ENCODE measurements at places on chromosomes 2 and 18.

GRCh38 chr2:107621186-107622165 lies 205.2 kb upstream of the RGPD4 start:
- DNase-seq: no peak

- DNase-seq: no peak
Measured at GRCh38 chr2:668000-668398, 9.2 kb downstream of the TMEM18 start.

GRCh38 chr18:657311-658000 lies at the start of gene TYMS:
TSS of gene TYMS (plus strand) at chr18:657653. CDS start at chr18:657743, 90 bp downstream.
- DNase-seq: peak; percentile 61

DNA sequence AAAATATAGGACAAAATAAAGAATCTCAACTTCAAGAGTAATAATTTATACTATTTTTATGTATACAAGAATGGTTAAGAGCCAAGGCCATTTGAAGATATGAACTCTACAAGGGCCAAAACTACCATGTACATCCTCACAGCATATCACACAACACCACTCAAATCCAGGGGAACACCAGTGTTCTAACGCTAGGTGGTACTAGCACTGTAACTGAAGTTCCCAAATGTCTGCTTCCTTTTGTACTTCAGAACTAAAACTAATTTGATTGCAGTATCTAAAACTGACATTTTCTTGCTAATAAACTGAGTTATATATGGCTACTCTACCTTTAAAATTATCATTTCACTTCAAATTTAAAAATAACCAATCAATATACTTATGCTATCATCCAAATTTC lies 47.0 kb downstream of the REV1 start:
- DNase-seq: no peak

- no peak for DNase-seq
Measured at GRCh38 chr2:241914542-241914941, 45.0 kb downstream of the RTP5 start.

DNA sequence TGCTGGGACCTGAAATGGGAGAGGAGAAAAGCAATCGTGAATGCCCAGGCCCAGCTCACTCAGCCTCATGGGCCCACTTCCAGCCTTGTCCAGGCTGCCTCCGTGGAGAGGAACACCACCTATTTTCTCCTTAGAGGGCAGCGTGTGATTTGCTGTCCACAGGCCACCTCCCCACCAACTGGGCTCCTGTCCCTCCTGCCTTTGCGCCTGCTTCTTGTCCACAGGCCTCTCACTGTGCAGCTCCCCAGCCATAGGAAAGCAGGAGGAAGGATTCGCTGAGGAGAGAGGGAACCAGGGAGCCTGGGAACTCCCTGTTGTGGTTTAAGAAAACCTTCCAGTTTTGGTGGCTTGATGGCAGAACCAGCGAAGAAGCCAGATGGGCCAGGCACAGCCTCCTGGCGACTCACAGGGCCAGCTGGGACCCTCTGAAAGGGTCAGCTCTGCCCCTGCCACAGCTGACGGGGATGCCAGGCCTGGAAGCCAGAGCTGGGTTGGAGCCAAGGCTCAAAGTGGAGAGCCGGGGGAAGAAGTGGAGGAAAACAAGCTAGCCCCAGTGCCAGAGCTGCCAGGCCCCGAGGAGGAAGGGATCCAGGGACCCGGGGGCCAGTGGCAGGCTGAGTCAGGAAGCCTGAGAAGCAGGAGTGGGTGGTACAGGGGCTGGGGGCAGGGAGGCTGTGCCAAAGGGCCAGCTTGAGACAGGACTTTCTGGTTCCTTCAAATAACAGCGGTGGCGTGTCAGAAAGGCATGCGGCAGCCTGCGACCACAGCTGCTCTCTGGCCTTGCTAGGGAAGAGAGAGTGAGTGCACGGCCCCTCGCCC lies 9.9 kb downstream of the TMBIM1 start:
- no peak for DNase-seq

DNA sequence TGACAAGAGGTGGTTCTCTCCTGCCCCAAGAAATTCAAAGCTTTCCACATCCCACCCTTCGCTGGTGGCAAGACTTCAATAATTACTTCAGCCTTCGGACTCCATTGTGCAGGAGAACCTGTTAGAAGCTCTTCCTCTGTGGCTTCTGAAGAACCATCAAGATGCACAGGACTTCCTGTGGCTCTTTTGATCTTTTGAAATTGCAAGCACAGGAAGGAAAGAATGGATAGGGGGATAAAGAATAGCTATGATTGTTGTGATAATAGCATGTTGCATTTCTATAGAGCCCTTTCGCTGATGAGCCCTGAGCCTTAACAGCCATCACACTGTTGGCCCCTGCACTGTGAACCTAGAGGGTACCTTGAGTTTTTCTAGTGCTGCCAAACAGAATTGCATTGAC lies 7.4 kb downstream of the EPAS1 start:
- no peak for DNase-seq

GRCh38 chr2:118634876-118635275 lies 212.6 kb downstream of the EN1 start:
- no peak for DNase-seq

- DNase-seq: no peak
Measured at GRCh38 chr2:197212344-197213262, 98.0 kb downstream of the ANKRD44 start.

DNA sequence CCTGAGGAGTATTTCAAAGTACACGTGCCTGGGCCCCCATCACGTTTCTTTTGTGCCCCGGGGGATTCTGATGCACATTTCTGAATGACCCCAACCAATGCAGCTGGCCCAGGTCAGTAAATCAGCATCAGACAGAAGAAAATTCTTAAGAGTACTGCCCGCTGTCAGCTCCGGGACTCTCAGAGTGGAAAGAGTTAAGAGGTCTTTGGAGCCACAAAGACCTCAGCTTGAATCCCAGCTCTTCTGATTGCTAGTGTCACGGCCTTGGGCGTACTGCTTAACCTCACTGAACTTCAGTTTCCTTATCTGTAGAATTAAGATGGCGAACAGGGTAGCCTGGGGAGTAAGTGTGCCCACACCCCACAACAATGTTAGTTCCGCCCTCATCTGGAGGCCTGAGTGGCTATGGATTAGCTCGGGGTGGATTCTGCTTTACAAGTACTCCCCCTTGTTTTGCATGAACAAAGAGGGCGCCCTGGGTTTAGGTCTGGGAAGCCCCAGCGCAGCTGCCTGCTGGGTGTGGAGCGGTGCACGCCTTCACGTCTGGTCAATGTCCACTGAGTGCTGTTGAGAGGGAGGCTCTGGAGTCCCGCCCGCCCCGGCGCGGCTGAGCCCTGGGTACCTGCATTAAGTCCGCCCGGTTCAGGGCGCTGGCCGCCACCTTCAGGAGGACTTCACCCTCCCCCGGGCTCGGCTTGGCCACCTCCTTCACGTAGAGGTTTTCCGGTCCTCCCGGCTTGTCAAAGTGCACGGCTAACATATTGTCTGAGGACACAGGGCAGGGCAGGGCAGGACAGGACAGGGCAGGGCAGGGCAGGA lies 858 bp downstream of the TP53I3 start:
- DNase-seq: no peak

DNA sequence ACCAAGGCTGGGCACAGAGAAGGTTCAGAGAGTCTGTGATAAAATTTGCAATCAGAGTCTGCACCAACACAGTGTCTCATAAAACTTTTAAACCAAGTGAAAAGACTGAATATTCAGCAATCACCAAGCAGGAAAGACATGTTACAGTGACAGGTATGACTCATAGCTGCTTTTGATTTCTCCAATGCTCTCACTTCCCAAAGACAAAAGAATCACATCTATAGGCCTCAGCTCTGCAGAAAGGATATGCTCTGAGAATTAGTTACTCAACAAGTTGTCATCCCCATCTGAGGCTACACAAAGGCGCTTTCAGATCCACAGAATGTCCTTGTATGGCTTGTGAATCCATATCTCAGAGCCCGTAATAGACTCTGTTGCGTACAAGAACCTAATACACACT lies 92.5 kb downstream of the KCNF1 start:
- DNase-seq: no peak

GRCh38 chr18:76464281-76465259 lies 30.5 kb downstream of the ZNF516 start:
- DNase-seq: no peak

DNA sequence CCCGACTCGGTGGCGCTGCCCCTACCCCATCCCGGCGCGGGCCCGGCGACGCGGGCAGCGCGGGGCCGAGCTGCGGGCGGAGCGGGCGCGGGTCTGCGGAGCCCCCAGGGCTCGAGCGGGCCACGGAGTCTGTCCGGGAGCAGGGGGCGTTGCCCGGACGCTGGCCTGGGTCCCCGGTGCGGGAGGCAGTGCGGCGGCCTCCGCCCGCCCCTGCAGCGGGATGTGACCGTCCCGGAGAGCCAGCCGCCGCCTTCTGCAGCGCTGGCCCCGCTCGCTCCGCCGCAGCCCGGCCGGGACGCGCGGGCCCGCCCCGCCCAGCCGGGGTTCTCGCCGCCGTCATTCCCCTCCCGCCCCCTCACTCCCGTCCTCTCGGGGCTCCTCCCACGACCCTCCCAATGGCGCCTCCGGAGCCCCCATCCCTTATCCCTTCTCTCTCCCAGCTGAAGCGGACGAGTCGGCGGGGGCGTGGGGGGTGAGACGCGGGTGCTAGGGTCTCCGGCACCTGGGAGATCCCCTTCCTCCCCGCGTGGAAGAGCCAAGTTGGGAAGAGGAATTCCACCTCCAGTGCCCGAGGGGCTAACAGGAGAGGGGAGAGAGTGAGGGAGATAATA lies at the start of gene FNDC4:
Gene FNDC4 (minus strand): TSS at position 257 of the 611 bp plus-strand sequence. CDS start 521 bp downstream, outside the sequence.
- DNase-seq: peak; percentile 35

DNA sequence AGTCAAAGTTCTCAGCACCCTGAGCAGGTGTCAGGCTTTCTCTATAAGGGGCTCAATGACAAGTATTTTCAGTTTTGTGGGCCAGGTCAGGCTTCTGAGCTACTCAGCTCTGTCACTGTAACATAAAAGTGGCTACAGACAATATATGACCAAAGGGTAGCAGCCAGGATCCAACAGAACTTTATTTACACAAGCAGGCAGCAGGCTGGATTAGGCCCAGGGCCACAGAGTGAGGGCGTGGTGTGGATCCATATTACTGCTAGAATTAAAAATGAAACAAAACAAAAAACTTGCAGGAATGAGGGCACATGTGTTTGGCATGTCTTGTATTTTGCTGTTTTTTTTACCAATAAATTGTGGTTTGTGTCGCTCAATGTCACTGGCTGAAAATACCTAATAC lies 143.7 kb downstream of the EIPR1 start:
- no peak for DNase-seq

DNA sequence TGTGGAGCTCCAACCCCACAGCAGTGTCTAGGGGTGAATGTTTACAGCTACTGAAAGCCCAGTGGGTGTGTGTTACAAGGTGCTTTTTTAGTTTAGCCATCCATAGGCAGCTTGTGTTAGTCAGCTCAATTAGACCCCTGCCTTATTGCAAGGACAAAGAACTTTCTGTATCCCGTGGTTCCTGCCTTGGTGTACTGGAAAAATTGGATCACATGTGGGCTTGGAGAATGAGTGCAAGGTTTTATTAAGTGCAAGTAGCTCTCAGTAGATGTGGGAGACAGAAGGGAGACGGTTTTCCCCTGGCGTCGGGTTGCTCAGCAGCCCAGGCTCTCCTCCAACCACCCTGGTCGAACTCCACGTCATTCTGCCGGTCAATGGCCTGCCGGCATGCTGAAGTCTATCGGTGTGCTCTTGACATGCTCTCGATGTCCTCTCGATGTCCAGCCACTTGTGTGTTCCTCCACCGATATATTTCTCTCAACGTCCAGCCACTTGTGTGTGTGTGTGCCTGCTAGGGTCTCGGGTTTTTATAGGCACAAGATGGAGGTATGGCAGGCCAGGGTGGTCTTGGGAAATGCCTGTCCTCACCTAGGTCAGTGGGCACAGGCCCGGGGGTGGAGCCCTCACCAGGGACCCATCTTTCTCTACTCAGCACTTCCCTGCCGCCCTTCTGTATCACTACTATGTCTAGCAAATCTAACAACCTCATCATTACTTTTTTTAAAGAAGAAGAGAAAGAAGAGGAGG lies 13.8 kb downstream of the FANCL start:
- no peak for DNase-seq

DNA sequence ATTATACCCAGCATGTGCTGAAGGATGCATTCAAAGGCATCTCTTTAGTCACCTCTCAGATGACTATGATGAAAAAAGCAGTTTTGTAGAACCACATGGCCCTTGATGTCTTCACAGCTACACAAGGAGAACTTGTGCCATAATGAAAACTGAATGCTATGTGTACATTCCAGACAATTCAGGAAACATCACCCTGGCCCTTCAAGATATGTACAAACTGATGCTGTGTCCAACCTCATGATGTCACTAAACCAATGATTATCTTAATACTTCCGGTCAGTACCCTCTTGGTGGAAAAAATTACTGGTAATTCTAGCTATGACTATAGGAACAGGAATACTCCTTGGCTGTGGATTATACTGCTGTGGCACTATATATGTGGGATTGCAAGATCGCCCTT lies 20.0 kb downstream of the DUSP11 start:
- no peak for DNase-seq

DNA sequence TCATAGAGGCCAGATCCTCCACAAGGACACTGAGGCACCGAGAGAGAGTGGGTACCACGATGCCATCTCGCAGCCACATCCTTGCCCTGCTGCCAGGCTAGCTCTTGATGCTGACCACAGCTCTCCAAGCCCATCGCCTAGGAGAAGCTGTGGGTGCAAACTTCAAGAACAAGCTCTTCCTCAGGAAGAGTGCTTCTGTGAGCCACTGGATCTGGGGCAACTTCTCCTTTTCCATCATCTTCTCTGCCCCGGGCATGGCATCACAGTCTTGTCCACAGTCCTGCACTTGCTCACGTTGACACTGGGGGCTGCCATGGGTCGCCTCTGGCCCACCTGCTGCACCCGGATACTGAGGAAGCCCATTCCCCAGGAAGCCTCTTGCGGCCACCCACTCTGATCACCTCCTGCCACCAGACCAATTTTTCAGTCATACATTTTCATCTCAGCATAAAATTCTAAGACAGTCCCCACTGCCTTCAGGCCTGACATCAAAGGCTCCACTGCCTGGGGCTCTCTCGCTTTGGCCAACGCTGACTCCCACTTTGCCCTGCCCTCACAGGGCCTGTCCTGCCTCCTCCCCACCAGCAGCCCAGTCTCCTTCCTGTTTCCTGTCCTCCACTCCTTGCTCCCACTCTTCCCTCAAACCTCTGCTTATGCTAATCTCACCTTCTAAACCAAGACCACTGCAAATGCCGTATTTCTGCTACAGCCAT lies 243.9 kb downstream of the AFF3 start:
- no peak for DNase-seq

DNA sequence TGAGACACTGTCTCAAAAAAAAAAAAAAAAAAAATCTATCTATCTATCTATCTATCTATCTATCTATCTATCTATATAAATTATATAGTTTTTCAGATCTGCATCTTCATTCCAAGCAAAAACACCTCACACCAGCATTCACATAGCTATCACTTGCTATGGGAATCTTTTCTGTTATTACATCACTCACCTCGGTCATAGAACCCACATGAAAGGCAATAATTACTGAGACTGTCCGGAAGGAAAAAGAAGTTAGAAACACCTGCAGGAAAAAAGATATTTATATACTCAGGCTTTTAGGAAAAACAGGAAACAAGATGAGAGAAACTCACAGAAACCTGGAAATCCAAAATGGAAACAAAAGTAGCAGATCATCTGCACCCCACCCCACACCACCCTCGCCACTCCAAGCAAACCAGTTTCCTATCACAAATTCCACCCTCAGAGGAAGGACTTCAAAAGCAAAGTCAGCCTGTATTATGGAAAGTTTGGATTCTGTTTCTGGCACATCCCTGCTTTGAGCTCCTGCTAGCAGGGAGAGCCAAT lies 21.9 kb upstream of the CCDC141 start:
- DNase-seq: no peak

GRCh38 chr2:221618007-221618406 lies 45.9 kb upstream of the EPHA4 start:
- no peak for DNase-seq

- DNase-seq: no peak
Measured at GRCh38 chr2:121363632-121364420, 78.8 kb upstream of the TFCP2L1 start.

GRCh38 chr2:198478361-198478760 lies 674.0 kb downstream of the PLCL1 start:
- no peak for DNase-seq

Data from endothelial cell (in vitro differentiated cells).